ENCODE measurements at places on chromosomes 2 and 18.

GRCh38 chr2:172893671-172894070 lies 158.0 kb downstream of the RAPGEF4 start:
- DNase-seq = no peak

- no peak for DNase-seq
These were observed 14.4 kb downstream of the CLEC4F start for GRCh38 chr2:70806013-70806412.

GRCh38 chr2:32901313-32901712 lies 45.4 kb upstream of the LTBP1 start:
- DNase-seq = no peak

DNA sequence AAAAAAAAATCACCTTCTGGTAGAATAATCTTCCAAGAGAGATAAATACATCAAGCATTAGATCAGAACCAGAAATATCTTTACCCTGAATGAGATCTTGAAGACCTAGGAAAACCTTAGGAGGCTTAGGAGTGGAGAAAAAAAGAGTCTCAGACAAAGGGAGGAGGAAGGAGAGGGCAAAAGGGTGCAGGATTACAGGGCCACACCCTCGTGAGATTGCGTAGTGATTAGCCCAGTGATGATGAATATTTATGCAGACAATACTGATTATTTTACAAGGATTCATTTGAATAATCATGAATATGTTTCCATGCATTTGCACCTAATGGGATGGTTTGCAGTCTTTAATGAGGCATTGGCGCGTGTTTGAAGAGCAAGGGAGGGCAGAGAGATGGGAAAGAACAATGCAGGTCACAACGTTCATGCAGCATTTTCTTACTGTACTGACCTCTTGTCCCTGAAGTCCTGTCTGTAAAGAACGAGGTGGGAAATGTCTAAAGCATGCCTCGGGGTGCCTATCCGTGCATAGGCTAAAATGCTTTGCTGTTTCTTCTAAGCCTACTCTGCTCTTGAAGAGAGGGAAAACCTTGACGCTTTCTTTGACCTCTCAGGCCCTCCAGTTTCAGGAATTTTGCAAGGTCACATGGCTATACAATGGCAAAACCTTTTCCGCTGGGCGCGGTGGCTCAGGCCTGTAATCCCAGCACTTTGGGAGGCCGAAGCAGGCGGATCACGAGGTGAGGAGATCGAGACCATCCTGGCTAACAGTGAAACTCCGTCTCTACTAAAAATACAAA lies 18.6 kb upstream of the ZNF532 start:
- DNase-seq = no peak

GRCh38 chr2:98469862-98470544 lies 25.3 kb downstream of the INPP4A start:
- no peak for DNase-seq

DNA sequence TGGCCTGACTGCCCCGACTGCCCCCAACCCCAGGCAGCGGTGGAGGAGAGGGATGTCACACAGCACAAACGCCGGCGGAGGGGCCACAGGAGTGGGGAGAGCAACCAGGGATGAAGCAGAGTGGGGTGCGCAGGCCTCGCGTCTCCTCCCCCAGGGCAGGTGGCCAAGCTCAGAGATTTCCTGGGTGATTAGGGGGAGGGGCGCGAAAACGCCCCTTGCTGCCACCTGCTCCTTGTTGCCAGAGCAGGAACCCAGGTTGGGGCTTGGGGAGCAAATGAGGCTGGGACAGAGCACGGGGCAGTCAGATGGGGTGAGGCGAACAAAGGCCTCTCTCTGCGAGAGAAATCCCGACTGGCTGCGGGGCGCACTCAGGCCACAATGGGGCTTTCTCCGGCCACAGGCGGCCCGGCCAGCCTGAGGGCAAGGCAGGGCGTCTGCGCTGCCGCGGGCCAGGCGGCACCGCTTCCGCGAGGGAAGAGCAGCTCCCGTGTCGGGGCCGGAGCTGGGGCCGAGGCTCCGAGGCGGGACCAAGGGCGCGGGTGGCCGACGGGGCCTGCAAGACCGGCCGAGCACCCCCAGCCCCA lies 11.5 kb downstream of the TEX44 start:
- DNase-seq = no peak

GRCh38 chr2:191699341-191699945 lies 21.5 kb downstream of the NABP1 start:
- DNase-seq = no peak

DNA sequence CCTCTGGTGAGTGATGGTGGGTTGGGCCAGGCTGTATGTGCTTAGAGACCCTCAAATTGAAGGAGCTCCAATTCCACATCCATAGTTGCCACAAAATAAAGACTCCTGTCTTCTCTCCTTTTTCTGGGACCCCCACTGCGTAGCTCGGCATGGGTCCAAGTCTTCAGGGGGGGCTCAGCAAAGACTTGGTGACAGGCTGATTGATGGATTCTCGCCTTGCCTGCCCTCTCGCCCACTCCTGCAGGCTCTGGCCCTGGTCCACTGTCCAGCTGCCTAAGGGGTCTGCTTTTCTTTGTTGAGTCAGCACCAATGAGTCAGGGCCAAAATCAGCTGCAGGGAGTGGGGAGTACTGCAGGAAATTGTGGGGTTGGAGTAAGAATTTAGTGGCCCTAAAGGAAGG lies 21.5 kb downstream of the RPL37A start:
- DNase-seq = no peak

DNA sequence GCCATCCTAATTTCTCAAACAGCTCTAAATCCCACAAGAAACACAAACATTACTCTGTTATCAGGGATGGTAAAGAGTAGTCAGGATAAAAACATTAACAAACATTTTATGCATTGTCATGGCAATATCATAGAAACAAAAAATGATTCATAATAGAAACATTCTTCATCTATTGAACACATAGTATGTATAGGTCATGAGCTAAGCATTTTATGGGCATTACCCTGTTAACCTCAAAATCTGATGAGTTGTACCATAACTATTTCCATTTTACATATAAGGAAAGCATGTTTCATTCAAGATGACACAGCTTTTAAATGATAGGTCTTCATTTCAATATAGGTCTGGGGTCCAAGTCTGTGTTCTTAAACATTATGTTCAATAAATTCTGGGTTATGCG lies 344.9 kb downstream of the RND3 start:
- DNase-seq = no peak

DNA sequence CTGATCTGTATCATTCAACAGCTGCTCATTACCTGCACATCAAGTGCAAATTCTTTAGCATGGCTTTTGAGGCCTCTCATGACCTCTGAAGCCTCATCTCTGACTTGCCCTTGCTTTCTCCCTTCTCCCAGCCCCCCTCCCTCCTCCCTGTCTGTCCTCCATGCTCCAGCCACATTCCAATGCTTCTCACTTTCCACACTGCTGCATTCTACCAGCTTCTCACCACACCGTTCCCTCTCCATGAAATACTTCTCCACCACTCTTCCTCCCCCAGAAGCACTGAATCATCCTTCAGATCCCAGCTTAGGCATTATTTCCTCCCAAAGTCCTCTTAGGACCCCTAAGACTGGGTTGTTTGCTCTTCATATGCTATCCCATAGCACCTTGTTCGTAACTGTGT lies 26.9 kb downstream of the GCG start:
- DNase-seq = no peak

DNA sequence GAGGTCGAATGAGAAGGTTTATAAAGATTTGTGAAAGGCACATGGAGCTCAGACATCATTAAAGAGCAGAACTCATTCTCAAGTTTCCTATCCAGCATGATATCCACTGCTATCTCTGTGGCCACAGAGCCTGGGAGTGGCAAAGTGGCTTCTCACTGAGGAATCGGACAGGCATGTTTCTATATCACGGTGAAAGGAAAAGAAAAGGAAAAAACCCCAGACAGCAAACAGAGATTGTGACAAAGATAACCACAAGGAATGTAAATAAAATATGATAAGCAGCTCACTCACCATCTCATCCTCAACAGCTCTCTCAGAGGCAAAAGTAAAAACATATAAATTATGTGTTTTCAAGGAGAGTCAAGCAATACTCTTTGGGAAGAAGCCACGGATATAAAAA lies 2.5 kb downstream of the PID1 start:
- no peak for DNase-seq

- DNase-seq = no peak
These were observed 105.8 kb upstream of the LYPD6 start for GRCh38 chr2:149224543-149224942.

GRCh38 chr18:9474108-9474982 lies 968 bp upstream of the RALBP1 start:
- no peak for DNase-seq

DNA sequence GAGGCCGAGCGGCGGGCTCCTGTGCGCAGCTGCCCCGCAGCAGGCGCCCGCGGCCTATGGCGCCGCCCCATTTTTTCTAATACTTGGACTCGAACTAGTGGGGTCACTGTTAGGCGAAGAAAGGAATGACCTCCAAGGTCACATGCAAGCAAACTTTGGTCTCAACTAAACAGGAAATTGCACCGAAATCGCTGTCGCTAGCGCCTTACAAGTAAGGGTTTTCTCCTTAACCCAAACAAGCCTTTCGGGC lies 339 bp downstream of the ACAA2 start:
- DNase-seq = no peak

DNA sequence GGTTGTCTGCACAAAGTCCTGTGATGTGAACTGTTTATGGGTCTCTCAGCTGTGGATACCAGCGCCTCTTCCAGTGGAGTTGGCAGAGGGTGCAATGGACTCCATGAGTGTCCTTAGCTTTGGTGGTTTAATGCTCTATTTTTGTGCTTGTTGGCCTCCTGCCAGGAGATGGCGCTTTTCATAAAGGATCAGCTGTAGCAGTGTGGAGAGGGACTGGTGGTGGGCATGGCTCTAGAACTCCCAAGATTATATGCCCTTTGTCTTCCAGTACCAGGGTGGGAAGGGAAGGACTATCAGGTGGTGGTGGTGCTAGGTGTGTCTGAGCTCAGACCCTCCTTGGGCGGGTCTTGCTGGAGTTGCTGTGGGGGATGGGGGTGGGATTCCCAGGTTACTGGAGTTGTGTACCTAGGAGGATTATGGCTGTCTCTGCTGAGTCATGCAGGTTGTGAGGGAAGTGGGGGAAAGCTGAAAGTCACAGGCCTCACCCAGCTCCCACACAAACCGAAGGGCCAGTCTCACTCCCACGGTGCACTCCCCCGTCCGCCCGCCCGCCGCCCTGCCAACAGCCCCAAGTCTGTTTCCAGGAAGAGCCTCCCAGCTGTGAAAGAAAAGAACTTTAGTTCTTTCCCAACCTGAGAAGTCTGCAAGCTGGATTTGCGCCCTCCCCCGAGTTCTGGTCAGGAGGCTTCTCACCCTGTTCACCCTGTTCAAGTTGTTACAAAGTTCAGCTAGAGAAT lies 108.1 kb downstream of the MARCO start:
- no peak for DNase-seq

DNA sequence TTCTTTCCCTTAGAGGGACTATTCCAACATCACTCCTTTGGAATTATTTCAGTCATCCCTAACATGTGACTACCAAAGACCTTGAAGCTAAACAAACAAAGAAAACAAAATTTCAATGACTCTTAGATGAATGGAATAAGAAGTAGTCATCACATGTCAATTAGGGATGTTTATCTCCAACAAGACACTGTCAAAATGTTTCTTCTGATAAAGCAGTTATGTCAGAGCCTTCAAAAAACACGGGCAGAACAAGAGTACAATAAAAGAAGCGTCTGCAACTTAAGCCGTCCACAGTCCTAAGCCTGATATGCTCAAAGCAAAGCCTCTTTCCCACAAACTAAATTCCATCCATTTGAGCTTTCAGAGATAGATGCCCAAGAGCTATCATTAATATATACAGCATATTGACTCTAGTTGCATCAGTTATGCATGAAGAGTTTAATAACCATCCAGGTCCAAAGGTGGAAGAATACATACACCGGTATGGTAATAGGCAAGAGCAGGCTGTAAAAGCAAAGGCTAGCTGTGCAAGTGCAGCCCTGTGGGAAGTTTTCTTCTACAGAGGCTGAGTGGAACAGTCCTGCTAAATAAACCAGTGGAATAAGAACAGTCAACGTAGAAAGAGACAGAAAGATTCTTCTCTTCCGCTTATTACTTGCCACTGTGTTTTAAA lies 98.1 kb downstream of the ICA1L start:
- no peak for DNase-seq

DNA sequence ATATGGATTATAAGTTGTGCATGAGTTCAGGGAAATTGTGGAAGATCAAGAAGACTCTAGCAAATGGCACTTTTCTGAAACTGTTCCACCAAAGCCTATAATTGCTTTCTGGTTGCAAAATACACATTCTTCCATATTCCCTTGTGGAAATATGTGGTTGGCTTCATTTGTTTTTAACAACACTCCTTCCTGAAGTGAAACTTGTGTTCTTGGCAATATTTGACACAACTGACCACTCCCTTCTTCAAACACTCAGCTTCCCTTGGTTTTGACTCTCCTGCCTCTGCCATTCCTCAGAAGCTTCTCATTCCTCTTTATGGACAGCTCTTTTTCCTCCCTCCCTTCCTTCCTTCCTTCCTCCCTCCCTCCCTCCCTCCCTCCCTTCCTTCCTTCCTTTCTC lies 192.3 kb downstream of the PMAIP1 start:
- DNase-seq = no peak

DNA sequence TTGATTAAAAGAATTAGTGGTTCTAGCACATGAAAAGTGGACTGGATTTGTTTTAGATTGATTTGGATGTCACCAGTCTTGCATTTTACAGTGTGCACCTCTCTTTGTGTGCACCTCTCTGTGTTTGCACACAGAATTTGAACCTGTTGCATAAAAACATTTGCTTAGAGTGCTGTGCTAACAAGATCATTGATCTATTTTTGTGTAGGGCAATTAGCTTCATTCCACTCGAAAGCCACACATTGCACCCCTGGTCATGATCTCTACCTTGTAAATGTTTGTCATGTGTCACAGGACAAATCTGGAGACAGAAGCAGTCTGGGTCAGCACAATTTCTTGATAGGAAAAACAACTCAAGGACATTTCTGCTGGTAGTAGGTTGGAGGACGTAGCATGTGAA lies 258.7 kb upstream of the LINC00305 start:
- DNase-seq = no peak

- peak; percentile 17 for DNase-seq
These were observed 35.2 kb upstream of the NAPG start for GRCh38 chr18:10490401-10491165.

DNA sequence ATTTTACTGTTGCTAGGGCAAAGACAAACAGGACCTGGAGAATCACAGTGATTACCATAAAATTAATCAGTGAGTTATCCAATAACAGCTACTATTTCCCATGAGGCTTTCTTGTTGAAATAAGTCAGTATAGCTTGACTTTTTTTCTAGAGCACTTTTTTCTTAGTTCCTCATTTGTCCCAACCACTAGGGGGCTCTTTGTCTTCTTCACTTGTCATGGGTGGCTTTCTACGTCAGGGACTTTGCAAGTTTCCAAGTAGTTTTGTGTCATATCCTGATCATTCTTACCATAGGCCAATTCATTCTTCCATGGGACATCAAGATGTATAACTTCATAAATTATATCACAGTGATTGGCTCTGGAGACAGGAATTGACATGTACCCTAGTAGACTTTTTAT lies 1019.6 kb upstream of the PIK3C3 start:
- DNase-seq = no peak

- DNase-seq = no peak
These were observed 211.4 kb downstream of the SH3RF3 start for GRCh38 chr2:109340381-109340780.

Data from activated CD8-positive, alpha-beta memory T cell treated with anti-CD3 and anti-CD28 coated beads for 4 hours (primary cell).